ENCODE measurements at places on chromosomes 16 and 17.

DNA sequence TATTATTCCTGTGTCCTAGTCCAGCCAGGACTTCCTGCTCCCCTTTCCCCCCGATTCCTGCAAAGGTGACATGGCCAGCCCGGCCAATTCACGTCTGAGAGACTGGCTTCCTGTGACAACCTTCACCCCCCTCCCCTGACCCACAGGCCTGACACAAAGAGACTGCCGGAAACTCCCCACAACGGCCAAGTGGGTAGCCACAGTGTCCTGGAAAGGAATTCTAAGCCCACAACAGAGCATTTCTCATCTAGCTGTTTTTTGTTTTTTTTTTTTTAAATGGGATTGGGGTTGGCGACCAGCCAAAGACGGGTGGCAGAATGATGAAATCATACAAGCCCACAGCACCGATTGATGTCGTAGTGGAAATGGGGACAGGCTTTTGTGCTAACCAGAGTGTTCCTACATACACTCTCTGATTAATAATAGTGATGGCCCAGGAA is 2.8 kb upstream of the XAF1 start:
- DNase-seq = peak; percentile 96

- peak; percentile 66 for DNase-seq
Measured at GRCh38 chr16:73058221-73058615, 10.3 kb upstream of the ZFHX3 start.

- no peak for DNase-seq
Measured at GRCh38 chr17:64554028-64554637, 47.4 kb downstream of the CEP95 start.

GRCh38 chr17:59914274-59914854 is 21.4 kb downstream of the RPS6KB1 start:
- DNase-seq = peak; percentile 63

DNA sequence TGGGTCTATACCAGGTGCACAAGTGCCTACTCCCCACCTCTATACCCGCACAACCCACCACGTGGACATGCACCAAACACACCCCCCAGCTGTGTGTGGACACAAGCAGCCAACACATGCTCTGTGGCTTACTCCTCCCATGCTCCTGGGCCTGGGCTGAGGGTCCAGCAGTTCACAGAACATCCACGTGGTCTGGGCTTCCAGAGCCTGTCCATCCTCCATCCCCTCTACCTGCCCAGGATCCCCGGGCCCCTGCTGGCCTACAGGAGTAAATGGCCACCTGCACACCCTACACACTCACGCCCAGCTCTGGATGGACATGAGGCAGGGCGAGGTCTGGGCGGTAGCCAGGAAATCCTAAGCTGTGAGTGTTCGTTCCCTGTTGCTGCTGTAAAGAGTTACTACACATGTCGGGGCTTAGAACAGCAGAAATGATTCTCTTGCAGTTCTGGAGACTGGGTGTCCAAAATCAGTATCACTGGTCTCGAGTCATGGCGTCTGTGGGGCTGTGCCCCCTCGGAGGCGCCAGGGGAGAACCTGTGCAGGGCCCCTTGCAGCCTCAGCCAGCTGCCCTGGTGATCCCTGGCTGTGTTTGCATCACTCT is 15.0 kb upstream of the RAI1 start:
- DNase-seq = peak; percentile 49

DNA sequence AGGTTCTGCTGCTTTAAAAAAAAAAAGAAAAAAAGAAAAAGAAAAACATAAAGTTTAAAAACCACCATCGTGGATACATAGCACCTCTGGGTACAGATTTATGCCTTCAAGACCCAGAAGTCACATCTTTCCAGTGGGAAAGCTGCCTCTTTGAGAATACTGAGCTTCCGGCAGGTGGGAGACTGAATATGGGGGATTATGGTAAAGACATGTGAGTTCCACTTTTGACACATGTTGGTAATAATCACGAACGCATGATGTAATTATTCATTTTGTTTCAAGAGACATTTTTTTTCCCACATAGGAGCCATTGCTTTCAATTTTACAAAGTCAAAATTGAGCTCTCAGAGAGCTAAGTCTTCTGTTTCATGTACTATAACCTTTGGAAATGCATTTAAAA is 229.7 kb upstream of the CDH5 start:
- no peak for DNase-seq

GRCh38 chr17:16217002-16217635 is at the start of gene PIGL:
Gene PIGL (plus strand): TSS chr17:16217210. CDS start chr17:16217227, 17 bp downstream.
- DNase-seq = peak; percentile 98

- no peak for DNase-seq
Measured at GRCh38 chr16:71287911-71288310, 1.3 kb downstream of the CMTR2 start.

DNA sequence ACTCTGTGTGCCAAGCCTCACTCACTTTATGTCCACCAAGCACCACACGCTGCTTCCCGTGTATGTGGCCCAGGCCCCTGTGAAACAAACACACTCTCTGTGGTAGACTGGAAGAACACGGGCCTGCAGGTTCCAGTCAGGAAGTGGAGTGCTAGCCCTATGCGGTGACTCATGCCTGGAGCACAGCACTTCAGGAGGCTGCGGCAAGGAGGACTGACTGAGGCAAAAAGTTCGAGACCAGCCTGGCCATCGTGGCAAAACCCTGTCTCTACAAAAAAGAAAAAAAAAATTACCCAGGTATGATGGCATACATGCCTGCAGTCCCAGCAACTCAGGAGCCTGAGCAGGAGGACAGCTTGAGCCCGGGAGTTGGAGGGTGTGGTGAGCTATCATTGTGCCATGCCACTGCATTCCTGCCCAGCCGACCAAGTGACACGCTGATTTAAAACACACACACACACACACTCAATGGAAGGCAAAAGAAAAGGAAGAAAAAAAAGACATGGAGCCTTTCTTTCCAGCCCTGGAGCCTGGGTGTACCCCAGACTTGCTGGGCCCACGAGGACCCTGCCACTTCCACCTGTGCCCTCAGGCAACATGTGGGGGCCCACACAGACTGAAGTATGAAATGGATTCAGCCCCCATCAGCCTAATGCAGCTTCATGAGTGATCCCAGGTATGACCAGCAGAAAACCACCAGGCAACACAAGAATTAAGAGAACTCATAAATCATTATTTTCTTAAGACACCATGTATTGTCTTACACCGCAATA is 126.6 kb downstream of the ANKRD11 start:
- peak; percentile 80 for DNase-seq

- DNase-seq = no peak
Measured at GRCh38 chr16:65671071-65671470, 549.2 kb upstream of the CDH11 start.

DNA sequence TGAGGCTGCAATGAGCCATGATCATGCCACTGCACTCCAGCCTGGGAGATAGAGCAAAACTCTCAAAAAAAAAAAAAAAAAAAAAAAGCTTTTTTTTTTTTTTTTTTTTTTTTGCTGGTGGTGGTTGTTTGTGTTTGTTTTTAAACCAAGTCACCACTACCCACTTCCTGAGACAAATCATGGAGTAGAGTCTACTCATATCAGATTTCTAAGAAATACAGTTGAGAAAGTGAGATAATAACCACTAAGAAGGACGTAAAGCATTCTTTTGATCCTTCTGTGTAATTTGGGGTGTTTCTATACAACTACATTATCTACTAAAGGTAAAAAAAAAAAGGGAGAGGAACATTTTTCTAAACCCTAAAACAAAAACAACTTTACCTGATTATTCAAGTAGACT is 38.0 kb downstream of the AXIN2 start:
- DNase-seq = no peak

- DNase-seq = no peak
Measured at GRCh38 chr16:86911437-86911958, 333.1 kb downstream of the FOXL1 start.

- DNase-seq = no peak
Measured at GRCh38 chr16:72286936-72287620, 115.1 kb upstream of the PMFBP1 start.

- no peak for DNase-seq
Measured at GRCh38 chr16:49365711-49366509, 7.7 kb upstream of the C16orf78 start.

DNA sequence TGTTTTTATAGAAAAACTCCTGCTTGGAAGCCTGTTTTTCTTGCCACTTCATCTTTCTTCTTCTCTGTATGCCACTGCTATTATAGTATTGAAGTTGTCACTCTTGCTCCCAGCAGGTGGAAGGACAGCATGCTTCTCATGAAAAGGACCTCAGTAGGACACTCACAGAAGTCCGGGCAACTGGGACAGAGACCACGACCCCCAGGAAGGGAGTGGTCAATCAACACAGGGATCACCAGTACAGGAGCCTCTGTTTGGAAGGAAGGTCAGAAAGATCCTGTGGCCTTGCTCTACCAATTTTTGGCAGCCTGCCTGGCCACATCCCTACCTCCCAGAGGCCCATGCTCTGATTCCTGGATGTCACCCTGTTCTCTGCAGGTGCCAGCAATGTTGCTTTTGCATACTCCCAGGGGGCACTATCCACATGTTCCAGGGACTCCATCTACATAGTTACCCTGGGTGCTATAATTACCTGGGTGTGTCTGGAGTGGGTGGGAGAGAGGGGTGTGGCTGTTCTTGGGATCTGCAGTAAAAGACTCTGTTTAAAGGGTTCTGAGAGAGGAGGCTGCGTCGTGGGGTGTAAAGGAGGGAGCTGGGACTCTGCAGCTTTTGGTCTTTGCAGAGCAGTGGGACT is 13.7 kb upstream of the AKAP10 start:
- DNase-seq = no peak

DNA sequence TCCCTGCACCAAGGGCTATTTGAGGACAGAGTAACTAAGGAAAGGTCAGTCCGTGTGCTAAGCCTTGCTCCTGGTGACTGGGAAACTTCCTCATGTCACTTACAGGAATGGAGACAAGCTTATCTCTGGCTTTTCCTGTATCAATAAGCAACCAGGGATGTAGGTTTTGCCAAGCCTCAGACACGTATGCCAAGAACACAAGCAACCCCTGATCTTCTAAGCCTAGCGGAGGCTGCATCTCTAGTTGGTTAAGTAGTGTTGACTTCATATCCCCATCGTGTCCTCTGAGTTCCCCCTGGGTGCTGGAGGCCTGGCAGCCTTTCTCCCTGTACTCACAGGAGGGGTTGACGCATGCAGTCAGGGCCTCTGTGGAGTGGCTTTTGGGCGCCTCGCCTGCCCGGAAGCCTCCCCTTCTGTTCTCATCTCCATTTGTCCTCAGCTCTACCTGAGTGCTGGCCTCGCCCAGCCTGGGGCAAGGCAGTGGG is 1.4 kb upstream of the C1QTNF1 start:
- peak; percentile 47 for DNase-seq

Measured in cardiac fibroblast (primary cell).